Fibroblast of lung (primary cell): ENCODE measurements at places on chromosomes 11 and 22. TPM values are rescaled to one million over a fixed set of nuclear protein-coding genes. Genes with fewer than 3 reads are reported as not detected.

The RPS6KB2 gene
- 26.2 and 30.6 TPM in 2 replicates for total RNA-seq

The KIAA1671 gene
- 0.77 and 1.3 TPM in 2 replicates for total RNA-seq

The OR52E8 gene
- not detected in 2 replicates for total RNA-seq

The EXPH5 gene
- total RNA-seq, result 1.8 and 11.2 TPM in 2 replicates

The GRAP2 gene
- total RNA-seq, result not detected in 2 replicates

The UBQLN3 gene
- total RNA-seq, result 0.17 TPM in 1 of 2 replicates, not detected in the other

The DBX1 gene
- total RNA-seq, result not detected in 2 replicates

The MS4A15 gene
- not detected in 2 replicates for total RNA-seq

The POU2AF2 gene
- total RNA-seq, result not detected in 2 replicates

The GANAB gene
- 167 and 279 TPM in 2 replicates for total RNA-seq

The TMEM191C gene
- 0.51 and 2.6 TPM in 2 replicates for total RNA-seq

The EHF gene
- not detected in 2 replicates for total RNA-seq

The DEFB131B gene
- total RNA-seq, result not detected in 2 replicates

The TBX1 gene
- total RNA-seq, result not detected in 2 replicates

The CD3E gene
- not detected in 2 replicates for total RNA-seq

The NCR3LG1 gene
- 4.5 and 4.9 TPM in 2 replicates for total RNA-seq

The HPX gene
- 0.26 and 0.83 TPM in 2 replicates for total RNA-seq

The BARX2 gene
- total RNA-seq, result not detected in 2 replicates

The CARD18 gene
- not detected in 2 replicates for total RNA-seq

The VSTM5 gene
- 0.50 and 0.51 TPM in 2 replicates for total RNA-seq

The LARGE2 gene
- not detected in 2 replicates for total RNA-seq

The PGA4 gene
- total RNA-seq, result 2.3 TPM in 1 of 2 replicates, not detected in the other

The SMIM35 gene
- total RNA-seq, result not detected in 2 replicates

The POU2AF3 gene
- total RNA-seq, result 0.17 and 0.26 TPM in 2 replicates

The RTN4R gene
- total RNA-seq, result 0.26 and 0.99 TPM in 2 replicates

The MEI1 gene
- 0.26 and 0.33 TPM in 2 replicates for total RNA-seq

The CSRP3 gene
- not detected in 2 replicates for total RNA-seq

The HOATZ gene
- not detected in 2 replicates for total RNA-seq

The IGF2 gene
- total RNA-seq, result under 0.01 and 0.17 TPM in 2 replicates

The GSTP1 gene
- 444 and 642 TPM in 2 replicates for total RNA-seq

The EFEMP2 gene
- 48.0 and 74.0 TPM in 2 replicates for total RNA-seq

The SLC5A4 gene
- not detected in 2 replicates for total RNA-seq

The CARNS1 gene
- total RNA-seq, result under 0.01 and 0.17 TPM in 2 replicates

The OR8G1 gene
- total RNA-seq, result not detected in 2 replicates

The PPM1F gene
- total RNA-seq, result 24.7 and 37.0 TPM in 2 replicates

The KLHL22 gene
- 32.4 and 35.3 TPM in 2 replicates for total RNA-seq

The DYNC2H1 gene
- total RNA-seq, result 50.8 and 65.9 TPM in 2 replicates

The TRIM64C gene
- not detected in 2 replicates for total RNA-seq

The MFNG gene
- total RNA-seq, result under 0.01 TPM in 1 of 2 replicates, not detected in the other

The GVQW3 gene
- 1.3 and 1.8 TPM in 2 replicates for total RNA-seq

The MED15 gene
- 15.7 and 28.6 TPM in 2 replicates for total RNA-seq

The HTATIP2 gene
- total RNA-seq, result 69.1 and 77.6 TPM in 2 replicates

The ASCC2 gene
- total RNA-seq, result 19.8 and 23.8 TPM in 2 replicates

The CD3D gene
- total RNA-seq, result not detected in 2 replicates

The TPP1 gene
- 93.7 and 127 TPM in 2 replicates for total RNA-seq

The PRG3 gene
- total RNA-seq, result not detected in 2 replicates

The OR5B2 gene
- not detected in 2 replicates for total RNA-seq
